ENCODE measurements at places on chromosomes 1 and 21.

GRCh38 chr1:239886266-239886665 lies 205.4 kb upstream of the FMN2 start:
- no peak overlapping the region for H3K27ac ChIP-seq
- no peaks in the 10 kb centered on the region for H3K36me3 ChIP-seq
- no peak overlapping the region for H3K4me3 ChIP-seq
- no peak for DNase-seq
- H3K4me1 ChIP-seq: no peaks in the 10 kb centered on the region

DNA sequence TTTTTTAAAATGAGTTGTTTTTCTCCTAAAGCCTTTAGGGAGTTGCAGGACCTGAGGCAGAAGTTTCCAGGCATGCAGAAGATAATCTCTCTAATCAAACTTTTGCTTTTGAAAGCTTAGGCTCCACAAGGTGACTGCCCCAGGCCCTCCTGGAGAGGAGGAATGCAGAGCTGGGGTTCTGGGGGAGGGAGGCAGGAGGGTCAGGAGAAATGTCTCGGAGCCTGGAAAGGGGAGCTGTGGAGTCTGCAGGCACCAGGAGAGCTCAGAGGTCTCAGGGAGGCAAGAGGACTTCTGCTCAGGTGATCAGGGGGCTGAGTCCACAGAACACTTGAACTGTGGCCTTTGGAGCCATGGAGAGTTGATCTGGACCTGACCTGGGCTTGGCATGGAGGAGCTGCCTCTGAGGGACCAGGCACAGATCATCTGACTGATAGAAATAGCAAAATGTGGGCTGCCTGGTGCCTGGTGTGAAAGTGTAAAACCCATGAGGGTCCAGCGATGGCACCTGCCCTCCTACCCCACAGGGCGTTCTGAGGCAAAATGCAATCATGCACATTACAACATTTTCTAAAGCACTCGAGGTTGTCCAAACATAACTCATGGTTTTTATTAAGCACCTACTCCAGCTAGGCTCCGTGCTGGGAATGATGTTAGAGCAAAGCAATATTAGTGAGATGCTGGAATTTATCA lies 10.0 kb upstream of the ABCG1 start:
- H3K36me3 ChIP-seq: no peaks in the 10 kb centered on the region
- H3K4me1 ChIP-seq: no peaks in the 10 kb centered on the region
- no peak overlapping the region for H3K4me3 ChIP-seq
- DNase-seq: no peak
- H3K27ac ChIP-seq: no peak overlapping the region

DNA sequence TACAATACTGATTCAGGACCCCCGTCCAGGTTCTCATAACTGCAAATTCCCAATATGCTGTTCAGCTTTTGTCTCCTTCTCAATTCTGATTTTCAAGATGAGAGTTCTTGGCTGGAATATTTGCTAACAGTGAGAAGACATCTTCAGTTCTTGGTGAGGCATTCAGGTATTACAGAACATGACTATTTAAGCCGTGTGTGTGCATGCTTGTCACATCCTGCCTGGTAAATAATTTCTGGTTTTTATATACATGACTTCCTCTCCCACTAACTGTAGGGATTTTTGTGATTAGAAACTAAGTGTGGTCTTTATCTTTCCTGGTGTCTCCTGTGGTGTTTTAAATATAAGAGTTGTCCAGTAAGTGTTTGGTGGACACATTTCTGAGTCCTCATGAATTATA lies 10.2 kb upstream of the SLC19A2 start:
- H3K36me3 ChIP-seq: no peaks in the 10 kb centered on the region
- H3K4me3 ChIP-seq: no peak overlapping the region
- no peaks in the 10 kb centered on the region for H3K27me3 ChIP-seq
- no peak for DNase-seq
- H3K4me1 ChIP-seq: peaks cover 5% of the 10 kb centered on the region

- no peak for DNase-seq
- H3K4me3 ChIP-seq: no peak overlapping the region
- no peaks in the 10 kb centered on the region for H3K27me3 ChIP-seq
- H3K36me3 ChIP-seq: no peaks in the 10 kb centered on the region
- H3K27ac ChIP-seq: no peak overlapping the region
These were observed 79.5 kb downstream of the BEND5 start for GRCh38 chr1:48697066-48697707.

GRCh38 chr1:206498685-206499084 lies 8.6 kb upstream of the RASSF5 start:
- peaks cover 47% of the 10 kb centered on the region for H3K4me1 ChIP-seq
- no peaks in the 10 kb centered on the region for H3K27me3 ChIP-seq
- no peak overlapping the region for H3K27ac ChIP-seq
- no peak overlapping the region for H3K4me3 ChIP-seq
- DNase-seq: no peak
- H3K36me3 ChIP-seq: peaks cover 10% of the 10 kb centered on the region

GRCh38 chr1:232307296-232308017 lies 322.5 kb downstream of the SIPA1L2 start:
- H3K27ac ChIP-seq: no peak overlapping the region
- H3K4me3 ChIP-seq: no peak overlapping the region
- no peak for DNase-seq
- no peaks in the 10 kb centered on the region for H3K27me3 ChIP-seq
- H3K4me1 ChIP-seq: no peaks in the 10 kb centered on the region
